Non-pigmented ciliary epithelial cell (primary cell): ENCODE measurements at places on chromosomes 4 and X.

DNA sequence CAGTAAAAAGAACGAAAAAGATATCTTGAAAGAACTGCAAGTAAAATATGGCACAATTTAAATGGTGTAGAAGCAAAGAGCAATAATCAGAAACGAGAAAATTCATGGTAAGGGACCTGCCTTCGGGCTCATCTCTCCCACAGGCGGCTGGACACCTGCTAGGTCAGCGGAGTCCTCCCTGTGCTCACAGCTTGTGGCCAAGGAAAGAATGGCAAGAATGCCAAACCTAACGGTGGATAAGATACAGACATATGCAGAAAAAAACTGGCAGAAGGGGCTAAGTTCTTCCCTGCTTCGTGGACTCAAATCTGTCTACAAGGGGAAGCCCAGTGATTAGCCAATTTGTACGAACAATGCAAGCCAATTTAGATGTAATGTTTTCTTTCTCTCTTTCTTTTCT lies 152.1 kb upstream of the VCX start:
- no peak for DNase-seq

- DNase-seq, result no peak
These were observed 108.9 kb downstream of the DLG3 start for GRCh38 chrX:70553516-70553915.

- DNase-seq, result no peak
These were observed 470.8 kb upstream of the IGFBP7 start for GRCh38 chr4:57580710-57581599.

DNA sequence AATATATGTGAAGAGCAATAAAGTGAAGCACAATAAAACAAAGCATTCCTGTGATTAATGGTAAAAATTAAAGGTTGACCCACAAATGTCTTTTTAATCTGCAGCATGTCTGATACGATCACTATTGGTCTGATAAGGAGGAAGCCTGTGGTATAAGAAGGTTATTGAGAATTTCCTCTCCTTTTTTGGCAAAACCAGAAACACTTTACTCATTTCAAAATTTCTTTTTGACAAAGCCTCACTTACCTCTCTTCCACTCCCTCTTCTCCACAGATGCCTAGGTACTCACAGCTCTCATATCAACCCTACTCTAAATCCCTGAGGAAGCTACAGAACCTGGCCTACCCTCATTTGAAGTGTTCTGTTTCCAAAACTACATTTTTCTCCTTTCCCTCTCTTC lies 56.1 kb downstream of the TSPAN5 start:
- DNase-seq, result no peak

DNA sequence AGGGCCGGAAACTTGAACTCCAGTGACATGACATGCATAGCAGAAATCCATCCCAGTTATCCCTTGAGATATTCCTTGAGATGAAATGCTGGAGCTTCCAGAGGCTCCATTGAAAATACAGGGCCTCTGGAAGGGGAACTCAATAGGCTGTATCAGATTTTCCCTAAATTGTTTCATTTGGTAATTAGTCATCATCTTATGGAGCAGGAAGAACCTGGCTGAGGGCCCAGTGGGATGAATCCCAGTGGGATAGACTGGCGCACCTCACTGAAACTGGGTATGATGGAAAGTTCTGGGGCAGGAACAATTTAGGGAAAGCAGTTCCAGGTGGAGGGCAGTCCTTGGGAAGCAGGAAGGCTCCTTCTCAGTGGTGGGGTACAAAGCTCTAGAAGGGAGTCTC lies 307.8 kb upstream of the DIPK2B start:
- DNase-seq, result no peak

DNA sequence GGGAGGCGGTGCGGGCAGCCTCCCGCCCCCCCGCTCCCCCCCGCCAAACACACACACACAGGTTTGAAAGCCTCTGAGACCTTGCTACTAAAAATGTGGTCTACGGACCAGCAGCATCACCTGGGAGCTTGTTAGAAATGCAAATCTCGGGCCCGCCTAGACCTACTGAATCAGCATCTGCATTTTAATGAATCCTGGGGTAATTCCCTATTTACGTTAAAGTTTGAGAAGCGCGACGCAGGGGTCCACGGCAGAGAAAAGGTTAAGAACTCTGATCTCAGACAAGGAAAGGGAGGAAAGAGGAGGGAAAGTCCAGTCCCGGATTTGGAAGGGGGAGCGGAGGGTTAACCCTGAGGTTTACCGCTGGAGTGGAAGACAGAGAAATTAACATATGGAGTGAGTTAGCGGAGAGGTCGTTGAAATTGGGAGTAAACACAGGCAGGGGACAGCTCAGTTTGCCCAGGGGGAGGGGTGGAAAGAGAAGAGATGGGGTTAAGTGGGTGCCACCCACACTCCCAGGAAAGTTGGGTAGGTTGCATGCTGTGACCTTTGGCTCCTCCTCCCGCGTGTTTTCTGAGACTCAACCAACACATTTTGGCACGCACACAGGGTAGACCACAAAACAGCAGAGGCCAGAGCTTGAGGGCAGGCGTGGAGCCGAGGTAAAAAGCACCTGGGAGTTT lies 483.6 kb downstream of the BCOR start:
- DNase-seq, result no peak

GRCh38 chr4:139975830-139976272 lies 178.1 kb downstream of the MAML3 start:
- DNase-seq, result no peak

DNA sequence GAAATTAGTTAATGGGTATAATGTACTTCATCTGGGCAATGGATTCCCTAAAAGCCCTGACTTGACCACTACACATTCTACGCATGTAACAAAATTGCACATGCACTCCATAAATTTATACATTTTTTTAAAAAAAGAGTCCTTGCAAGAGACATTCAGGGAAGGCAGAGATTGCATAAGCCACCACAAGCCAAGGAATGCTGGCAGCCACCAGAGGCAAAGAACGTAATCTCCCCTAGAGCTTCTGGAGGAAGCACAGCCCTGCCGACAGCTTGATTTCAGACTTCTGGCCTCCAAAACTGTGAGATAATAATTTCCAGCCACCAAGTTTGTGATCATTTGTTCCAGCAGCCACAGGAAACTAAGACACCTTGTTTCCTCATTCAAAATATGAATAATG lies 185.6 kb upstream of the GALNT7 start:
- DNase-seq, result no peak
